ENCODE measurements at places on chromosomes 1 and 21.

DNA sequence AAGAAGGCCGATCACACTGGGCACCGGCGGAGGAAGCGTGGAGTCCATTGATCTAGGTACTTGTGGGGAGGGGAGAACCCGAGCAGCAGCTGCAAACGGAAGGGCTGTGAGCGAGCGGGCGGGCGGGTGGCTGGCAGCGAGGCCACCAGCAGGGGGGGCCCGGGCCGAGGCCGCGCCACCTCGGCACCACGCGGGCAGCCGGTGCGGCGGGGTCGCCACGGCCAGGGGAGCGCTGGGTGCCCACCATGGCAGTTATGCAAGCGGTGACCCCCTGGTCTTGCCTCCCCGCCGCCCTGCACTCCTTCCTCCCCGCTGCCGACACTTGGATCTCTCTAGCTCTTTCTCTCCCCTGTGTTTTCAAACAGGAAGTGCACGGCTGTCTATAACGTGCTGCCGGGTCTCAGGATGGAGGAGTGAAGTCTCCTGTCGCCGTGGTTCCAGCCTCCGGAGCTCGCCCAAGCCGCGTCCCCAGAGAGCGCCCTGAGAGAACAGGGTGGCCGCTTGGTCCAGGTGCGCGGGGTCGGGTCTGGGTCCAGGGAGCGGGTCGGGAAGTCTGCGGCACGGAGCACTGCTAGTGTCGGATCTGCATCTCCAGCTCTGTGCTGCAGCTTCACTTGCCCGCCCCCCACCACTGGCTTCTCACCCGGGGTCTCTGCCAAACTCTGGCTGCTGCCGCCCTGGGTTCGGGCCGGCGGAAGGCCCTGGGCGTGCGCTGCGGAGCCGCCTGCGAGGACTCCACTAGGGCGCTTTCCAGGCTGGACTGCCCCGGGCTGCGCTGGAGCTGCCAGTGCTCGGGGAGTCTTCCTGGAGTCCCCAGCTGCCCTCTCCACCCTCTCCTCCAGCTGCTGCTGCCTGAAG, 22.7 kb downstream of the LRRC8D start:
- ATAC-seq: peak; percentile 97

DNA sequence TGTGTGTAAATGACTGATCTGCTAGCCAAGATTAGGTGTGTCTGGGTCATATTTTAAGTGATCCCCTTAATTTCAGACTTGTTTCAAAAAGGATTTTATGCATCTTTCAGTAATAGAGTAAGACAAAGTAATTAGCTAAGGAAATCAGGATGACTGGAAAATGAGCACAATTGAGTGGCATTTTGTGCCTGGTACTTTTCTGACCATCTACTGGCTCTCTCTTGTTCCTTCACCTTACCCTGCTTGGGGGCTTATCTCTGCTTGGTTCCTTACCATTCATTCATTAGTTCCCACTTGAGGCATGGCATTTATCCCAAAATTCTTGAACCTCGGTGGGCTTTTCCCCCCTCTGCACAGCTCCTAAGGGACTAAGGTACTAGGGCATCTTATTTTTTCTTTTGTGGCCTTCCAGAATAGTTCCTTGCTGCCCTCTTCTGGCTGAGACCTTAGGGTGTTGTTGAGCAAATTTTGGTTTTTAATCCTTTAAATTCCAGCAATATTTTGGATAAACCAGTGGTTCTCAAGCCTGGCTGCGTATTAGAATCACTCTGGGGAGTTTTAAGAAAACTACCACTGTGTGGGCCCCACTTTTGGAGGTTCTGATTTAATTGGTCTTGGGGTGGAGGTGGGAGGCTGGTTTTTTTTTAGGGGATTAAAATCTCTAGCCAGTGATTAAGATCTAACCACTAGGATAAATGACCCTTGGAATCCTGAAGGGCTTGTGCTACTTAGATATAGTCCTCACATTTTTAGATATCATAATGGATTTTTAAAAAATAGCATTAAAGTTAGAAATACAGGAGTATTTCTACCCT, 50.8 kb downstream of the HS2ST1 start:
- no peak for ATAC-seq

DNA sequence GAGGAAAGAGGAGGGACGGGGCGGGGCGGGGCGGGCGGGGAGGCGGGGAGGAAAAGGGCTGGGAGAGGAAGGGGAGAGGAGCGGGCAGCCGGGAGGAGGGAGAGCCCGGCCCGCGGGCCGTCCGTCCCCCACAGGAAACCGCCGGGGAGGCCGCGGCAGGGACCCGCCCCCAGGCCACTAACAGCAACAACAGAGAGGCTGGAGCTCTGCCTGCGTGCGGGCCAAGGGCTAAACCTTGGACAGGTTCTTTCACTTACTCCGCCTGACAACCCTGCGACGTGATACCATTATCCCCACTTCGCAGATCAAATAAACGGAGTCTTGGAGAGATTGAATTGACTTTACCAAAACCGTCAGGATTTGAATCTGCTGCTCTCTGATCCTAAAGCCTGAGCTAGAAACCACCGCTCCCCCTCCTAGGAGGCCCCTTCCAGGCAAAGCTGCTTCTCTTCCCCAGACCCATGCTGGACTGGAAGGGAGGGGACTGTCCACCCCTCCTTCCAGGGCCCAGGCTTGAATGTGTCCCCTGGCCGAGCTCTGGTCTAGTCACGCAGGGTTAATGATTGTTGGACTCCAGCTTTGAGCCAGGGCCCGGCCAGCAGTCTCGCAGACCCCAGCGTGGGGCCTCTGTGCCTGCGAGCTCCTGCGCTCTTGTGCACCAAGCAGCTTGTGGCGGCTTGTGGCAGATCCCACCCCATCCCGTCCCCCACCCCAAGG, at the start of gene EVA1B:
TSS of gene EVA1B (minus strand) at position 10 of the 717 bp plus-strand sequence. CDS start 608 bp downstream, outside the sequence.
- peak; percentile 59 for ATAC-seq

DNA sequence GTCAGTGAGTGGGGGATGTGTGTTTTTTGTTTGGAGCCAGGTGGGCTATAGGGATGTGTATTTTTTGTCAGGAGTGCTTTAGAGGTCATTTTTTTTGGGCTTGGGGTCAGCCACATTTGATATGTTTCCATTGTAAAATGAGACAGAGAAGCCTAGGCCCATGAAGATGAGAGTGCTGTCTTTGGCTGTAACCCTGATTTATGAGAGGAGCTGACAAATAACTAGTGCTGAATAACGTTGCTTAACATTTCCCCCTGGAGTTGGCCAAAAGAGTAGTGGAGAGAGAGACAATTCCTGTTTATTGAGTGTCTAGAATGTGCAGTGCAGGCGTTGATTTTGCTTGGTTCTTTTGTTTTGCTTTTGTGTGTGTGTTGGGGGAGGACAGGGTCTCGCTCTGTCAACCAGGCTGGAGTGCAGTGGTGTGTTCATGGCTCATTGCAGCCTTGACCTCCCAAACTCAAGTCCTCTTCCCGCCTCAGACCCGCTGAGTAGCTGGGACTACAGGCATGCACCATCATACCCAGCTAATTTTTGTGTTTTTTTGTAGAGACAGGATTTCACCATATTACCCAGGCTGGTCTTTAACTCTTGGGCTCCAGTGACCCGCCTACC, 64.7 kb downstream of the S1PR1 start:
- no peak for ATAC-seq

GRCh38 chr1:44024903-44025525, 6.2 kb downstream of the SLC6A9 start:
- ATAC-seq: no peak

DNA sequence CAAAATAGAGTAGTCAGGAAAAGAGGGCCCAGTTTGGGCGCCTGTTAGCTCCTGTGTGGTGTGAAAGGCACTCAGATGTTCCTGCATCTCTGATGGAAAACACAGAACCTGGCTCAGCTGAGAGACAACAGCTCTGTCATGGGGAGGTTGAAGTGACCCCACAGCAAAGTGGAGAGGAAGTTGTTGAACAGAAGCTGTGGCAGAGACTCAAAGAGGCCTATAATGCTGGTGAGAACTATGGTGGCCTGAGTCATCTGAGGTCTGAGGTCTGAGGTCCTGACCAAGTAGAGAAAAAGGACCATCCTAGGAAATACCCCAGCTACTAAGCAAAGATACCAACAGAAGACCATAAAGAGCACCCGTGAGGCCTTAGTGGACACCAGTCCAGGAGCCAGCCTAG, 45.6 kb upstream of the JAK1 start:
- ATAC-seq: no peak

DNA sequence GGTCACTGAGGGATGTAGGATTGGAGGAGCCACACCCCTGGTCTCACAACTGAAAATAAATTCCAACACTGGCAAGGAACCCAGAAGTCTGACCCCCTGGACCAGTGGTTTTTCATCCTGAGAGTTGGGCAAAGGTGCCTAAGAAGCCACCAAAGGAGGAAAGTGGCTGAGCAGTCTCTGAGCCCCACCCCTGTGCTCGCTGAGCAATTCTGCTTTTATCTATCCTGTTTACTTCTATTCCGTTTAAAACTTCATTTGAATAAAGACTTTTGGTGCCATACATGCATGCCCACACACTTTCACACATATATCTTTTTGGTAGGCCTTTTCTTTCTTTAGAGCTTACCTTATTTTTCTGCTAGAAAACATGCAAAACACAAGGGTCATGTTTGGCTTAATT, 13.9 kb upstream of the CD53 start:
- ATAC-seq: peak; percentile 72

DNA sequence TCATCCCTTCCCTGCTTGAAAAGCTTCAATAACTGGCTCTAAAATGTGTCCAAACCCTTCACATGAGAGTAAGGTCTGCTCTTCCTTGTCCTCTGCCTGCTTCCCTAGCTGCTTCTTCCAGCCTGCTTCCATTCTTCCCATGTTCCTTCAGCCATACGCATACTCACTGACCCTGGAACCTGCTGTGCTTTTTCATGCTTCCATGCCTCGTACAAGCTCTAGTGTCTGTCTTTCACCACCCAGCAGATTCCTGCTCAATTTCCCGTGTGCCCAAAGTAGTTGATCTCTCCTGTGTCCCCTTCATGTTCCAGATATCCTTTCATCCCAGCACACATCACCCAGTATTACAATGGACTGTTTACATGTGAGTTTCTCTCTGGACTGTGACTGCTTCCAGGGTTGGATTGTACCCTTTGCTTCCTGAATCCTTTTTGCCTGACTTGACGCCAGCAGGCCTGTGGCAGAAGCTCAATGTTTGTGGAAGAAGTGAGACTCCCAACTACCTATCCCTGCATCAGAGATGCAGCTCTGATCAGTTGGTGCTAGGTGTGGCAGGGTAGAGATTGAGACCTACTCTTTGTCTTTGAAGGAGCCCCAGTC, 35.9 kb upstream of the RNF19B start:
- no peak for ATAC-seq

DNA sequence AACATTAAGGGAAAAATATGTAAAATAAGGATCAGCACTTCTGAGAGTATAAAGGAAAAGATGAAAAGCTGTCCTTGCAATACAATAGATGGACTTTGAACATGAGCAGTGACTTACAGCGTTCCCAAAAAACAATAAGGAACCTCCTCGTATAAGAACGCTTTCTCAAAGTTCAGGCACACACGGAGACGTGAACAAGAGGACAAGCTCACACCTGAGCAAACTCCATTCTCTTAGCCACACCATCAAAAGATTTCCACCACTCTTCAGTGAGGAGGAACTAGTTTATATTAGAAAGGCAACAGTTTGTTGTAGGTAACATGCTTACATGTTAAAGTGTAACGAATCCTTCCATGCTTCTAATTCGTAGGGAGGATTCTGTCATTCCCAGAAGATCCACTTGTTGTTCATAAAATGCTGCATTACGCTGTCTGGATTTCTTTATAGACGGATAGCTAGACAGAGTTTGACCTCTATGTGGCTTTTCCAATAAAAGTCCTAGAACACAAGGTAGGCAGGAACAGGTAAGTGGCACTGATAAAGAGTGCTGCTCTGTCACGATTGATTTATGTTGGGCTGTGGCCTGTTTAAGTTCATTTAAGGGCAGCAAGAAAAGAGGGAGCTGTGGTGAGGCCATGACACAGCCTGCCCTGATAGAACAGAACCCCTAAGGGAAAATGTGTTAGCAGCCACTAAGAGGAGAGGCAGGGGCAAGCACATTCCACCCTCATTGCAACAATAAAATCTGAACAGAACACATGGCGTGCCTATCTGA, 37.0 kb upstream of the ATP1A1 start:
- ATAC-seq: no peak

- ATAC-seq: no peak
These were observed 959 bp upstream of the SDC3 start for GRCh38 chr1:30909365-30910068.

- no peak for ATAC-seq
These were observed 664.7 kb upstream of the NEGR1 start for GRCh38 chr1:72946903-72947499.

DNA sequence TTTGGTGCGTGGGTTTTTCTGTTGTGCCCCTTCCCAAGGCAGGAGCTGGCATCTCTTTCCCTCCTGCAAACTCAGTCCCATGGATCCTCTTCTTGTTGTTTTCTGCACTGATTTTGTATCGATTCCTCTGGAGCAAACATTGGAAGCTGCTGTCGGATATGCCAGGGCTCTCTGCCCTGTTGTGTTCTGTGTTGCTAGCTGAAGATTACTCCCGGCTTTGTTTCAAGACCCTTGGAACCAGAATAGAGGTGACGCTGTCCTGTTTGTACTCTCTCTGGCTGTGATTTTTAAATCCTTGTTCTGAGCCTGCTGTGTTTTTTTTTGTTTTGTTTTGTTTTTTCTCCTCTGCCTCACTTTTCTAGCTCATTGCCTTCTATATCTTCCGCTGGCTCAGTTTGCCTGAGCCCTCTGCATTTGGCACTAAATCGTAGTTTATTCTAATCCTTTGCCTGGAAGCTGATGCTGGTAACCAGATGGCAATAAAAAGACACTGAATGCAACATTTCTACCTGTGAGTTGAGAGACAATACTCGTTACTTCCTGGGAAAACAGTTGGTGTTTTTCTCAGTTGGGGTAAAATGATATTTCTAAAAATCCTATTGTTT, 67.0 kb downstream of the BACH1 start:
- ATAC-seq: no peak

DNA sequence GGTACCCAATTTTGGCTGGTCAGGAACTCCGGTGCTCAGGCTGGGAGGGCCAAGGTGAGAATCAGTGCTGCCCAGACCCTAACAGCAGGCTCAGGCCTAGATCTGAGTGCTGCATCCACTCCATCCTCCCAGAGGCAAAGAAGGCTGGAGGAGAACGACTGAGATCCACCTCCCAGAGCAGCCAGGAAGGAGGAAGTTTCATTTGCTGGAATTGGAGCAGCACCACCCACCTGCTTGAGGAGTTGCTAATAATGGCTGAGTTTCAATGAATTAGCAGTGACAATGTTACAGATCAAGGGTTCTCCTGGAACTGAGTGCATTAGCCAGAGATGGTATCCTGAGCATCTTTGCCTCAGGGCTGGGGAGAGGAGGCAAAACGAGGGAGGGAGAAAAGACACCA, 46.7 kb upstream of the KLHDC7A start:
- no peak for ATAC-seq
